Occipital lobe (tissue), 3 donors: ENCODE measurements at places on chromosomes 1 and 21.

DNA sequence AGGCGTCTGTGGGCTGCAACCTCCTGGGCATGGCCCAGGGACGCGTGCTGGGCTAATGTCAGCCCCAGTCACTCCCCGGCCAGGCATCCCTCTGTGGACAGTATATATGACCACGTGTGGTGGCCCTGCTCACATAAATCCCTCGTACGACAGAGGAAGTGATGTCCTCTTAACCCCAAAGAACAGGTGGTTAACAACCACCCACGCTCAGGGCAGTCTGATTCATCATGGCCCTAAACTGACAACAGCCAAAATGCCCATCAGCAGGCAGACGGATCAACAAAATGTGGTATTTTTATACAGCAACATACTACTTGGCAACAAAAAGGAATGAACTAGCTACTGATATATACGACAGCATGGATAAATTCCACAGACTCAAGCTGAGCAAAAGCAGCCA lies 51.0 kb downstream of the ECE1 start:
- DNase-seq, result no peak

GRCh38 chr1:15851210-15852035 lies 3.9 kb downstream of the SPEN start:
- no peak for DNase-seq

DNA sequence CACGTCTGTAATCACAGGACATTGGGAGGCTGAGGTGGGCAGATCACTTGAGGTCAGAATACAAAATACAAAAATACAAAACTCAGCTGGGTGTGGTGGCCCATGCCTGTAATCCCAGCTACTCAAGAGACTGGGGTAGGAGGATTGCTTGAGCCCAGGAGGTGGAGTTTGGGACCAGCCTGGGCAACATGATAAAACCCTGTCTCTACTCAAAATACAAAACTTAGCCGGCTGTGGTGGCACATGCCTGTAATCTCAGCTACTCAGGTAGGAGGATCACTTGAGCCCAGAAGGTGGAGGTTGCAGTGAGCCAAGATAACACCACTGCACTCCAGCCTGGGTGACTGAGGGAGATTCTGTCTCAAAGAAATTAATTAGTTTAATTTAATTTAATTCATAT lies 6.5 kb upstream of the ITLN1 start:
- no peak for DNase-seq

GRCh38 chr1:166258017-166258416 lies 91.2 kb upstream of the FAM78B start:
- no peak for DNase-seq

- DNase-seq, result no peak
Measured at GRCh38 chr1:93979718-93980319, 70.6 kb upstream of the GCLM start.

GRCh38 chr21:33067043-33067442 lies 2.9 kb upstream of the OLIG1 start:
- no peak for DNase-seq

DNA sequence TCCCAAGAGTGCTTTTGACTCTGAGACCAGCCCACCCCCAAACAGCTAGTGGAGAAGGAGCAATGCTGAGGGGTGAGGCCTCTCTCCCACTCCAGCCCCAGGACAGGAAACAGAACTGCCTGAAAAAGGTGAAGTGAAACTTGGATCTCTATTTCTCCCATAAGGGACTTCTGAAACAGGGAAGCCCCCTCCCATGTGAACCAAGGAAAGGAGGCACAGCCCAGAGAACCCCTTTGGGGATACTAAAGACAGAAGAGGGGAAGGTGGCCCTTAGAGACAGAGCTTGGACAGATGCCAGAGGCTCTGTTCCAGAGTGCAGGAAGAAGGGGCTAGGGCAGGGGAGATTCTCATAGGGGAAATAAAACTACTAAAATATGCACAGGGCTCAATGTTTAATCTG lies 2.9 kb downstream of the TNFAIP8L2 start:
- DNase-seq, result no peak

- no peak for DNase-seq
Measured at GRCh38 chr1:165468253-165468652, 23.3 kb upstream of the RXRG start.
